Mesendoderm (in vitro differentiated cells): ENCODE measurements at places on chromosomes 4 and X.

DNA sequence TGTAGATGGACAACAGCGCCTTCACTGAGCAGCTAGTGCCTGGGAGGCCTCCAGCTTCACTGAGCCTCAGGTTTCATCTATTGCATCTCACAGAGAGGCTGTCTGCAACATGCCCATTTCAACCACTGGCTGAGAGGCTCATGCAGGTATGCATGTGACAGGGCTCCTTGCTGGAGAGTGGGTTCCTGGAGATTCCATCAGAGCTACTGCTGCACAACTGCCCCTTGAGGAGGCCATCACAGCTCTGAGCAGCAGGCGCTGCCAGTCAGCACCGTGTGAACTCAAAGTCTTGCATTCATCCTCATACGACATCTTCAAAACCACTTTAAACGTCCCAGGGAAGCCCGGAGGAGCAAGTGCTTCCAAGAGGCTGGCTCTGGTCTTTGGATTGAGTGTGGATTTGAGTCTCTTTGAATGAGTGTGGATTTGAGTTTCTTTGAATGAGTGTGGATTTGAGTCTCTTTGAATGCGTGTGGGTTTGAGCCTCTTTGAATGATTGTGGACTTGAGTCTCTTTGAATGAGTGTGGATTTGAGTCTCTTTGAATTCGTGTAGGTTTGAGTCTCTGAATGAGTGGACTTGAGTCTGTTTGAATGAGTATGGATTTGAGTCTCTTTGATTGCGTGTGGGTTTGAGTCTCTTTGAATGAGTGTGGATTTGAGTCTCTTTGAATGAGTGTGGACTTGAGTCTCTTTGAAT, 8.7 kb downstream of the P2RY8 start:
- no peaks in the 10 kb centered on the region for H3K36me3 ChIP-seq
- H3K4me1 ChIP-seq: no peaks in the 10 kb centered on the region
- H3K4me3 ChIP-seq: no peak overlapping the region
- DNase-seq: no peak

DNA sequence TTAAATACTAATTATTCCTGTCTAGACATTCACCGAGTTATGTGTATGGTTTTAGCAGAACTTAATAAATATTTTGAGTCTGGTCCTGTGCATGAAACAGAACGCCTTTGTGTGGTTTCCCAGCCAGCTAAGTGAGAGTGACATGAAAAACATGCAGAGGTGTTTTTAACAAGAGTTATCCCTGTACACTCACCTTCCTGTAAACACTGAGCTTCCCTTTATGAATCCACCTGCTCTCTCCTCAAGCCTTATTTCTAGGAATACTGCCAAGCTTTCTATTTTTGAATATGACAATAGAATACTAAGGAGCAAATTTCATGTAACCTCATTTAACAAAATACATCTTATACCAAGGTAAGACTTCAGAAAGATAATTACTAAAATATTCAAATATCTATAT, 270.3 kb upstream of the CTSO start:
- DNase-seq: no peak
- no peak overlapping the region for H3K4me3 ChIP-seq
- no peak overlapping the region for H3K27ac ChIP-seq
- H3K4me1 ChIP-seq: no peaks in the 10 kb centered on the region

- H3K27ac ChIP-seq: no peak overlapping the region
- no peak for DNase-seq
- peaks cover 30% of the 10 kb centered on the region for H3K4me1 ChIP-seq
- H3K36me3 ChIP-seq: no peaks in the 10 kb centered on the region
Measured at GRCh38 chr4:7900334-7900909, 39.2 kb downstream of the AFAP1 start.

DNA sequence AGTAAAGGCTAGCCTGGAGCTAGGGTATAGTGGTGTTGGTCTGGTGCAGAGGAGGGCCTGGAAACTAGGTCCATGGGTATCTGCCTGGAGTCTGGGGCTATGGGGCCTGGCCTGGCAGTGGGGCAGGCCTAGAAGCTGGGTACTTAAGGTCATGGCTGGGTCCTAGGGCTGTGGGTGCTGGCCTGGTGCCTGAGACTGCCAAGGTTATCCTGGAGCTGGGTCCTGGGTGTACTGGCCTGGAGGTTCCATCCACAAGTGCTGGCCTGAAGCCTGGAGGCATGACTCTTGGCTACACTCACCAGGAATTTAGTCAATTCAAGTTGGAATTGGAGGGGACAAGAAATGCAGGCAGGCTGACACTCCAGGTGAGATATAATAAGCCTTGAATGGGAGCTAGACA, 108.4 kb upstream of the ZCCHC13 start:
- no peak overlapping the region for H3K27ac ChIP-seq
- no peaks in the 10 kb centered on the region for H3K36me3 ChIP-seq
- no peaks in the 10 kb centered on the region for H3K4me1 ChIP-seq

DNA sequence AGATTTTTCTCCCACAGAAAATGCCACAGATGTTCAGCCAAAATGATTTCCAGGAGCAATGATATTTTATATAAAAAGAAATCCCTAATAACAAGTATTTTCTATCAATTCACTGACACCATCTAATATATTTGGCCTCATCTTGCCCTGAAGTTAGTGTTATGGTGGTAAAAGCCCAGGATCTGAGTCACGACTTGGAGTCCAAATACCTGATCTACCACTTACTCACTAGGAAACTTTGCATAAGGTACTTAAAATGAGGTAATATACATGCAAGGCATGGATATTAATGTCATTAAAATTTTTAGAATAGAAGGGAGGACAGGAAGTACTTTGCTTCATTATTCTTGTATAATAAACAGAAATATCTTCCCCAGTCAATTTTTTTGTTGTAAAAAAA, 16.3 kb downstream of the PPP3CA start:
- H3K4me3 ChIP-seq: no peak overlapping the region
- DNase-seq: no peak
- peaks cover 2% of the 10 kb centered on the region for H3K4me1 ChIP-seq

DNA sequence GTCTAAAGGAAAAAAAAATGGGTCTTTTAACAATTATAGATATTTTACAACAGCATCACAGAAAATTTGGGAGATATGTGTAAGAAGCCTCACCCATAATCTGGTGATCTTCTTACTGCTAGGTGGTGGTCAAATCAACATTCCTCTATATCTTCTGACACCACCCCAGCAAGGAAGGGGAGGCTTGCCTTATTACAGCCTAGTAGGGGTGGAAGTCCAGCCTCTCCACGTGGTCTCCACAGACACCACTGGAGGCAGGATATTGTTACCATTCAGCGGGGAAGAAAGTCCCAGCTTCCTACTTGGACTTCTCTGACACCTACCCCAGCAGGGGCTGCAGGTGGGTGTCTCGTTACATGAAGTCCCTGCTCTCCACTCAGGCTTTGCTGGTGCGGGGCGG, 28.7 kb downstream of the PRPS1 start:
- no peaks in the 10 kb centered on the region for H3K27me3 ChIP-seq
- H3K4me1 ChIP-seq: no peaks in the 10 kb centered on the region
- DNase-seq: no peak
- no peak overlapping the region for H3K27ac ChIP-seq
- no peaks in the 10 kb centered on the region for H3K36me3 ChIP-seq
- no peak overlapping the region for H3K4me3 ChIP-seq
